ENCODE measurements at places on chromosomes 3 and 15. TPM values are rescaled to one million over a fixed set of nuclear protein-coding genes. Genes with fewer than 3 reads are reported as not detected.
A peak's percentile ranks its signal among the peaks of the same experiment; 100 is the strongest.

DNA sequence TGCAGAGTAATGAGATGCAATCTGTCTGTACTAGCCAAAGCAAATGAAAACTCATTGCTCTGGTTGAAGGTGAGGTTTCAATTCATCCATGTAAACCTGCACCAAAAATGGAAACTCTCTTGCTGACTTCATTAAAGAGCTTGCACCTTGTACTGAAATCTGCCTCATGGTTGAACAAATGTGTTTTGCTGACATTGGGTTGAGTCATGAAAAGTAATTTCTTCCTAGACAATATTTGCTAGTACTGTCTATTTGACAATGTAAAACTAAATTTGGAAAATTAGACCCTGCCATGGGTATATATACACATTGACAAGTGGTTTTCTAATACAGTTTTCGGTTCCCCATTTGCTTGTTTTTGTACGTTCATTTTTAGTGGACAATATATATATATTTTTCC lies 33.3 kb downstream of the RYR3 start:
- no peak for DNase-seq

Gene FES
- total RNA-seq = 11.9 TPM

GRCh38 chr15:79042213-79042928 lies 48.2 kb downstream of the RASGRF1 start:
- no peak for DNase-seq

DNA sequence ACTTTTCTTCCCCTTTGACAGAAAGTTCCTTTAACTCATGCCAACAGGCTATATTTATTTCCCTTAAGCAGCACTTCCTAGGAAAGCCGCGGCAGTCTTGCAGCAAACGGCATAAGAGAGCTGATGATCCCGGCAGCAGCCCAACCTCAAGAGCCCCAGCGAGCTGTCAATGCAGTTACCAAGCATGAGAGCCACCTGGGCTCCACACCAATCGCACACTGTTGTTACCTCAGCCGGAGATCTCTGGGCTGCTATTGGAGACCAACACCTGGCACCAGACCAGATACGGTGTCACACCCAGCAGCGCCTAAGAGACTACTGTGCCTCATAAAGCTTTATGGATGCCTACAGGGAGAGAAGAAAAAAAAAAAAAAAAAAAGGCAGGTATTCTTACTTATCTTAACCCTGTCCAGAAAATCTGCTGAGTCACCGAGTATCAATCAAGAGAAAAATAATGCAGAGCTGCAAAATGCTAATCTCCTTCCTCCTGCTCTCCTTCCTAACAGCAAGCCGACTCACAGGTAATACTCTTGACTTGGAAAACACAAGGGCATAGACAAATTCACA lies 11.7 kb downstream of the ABCC5 start:
- peak; percentile 55 for DNase-seq

DNA sequence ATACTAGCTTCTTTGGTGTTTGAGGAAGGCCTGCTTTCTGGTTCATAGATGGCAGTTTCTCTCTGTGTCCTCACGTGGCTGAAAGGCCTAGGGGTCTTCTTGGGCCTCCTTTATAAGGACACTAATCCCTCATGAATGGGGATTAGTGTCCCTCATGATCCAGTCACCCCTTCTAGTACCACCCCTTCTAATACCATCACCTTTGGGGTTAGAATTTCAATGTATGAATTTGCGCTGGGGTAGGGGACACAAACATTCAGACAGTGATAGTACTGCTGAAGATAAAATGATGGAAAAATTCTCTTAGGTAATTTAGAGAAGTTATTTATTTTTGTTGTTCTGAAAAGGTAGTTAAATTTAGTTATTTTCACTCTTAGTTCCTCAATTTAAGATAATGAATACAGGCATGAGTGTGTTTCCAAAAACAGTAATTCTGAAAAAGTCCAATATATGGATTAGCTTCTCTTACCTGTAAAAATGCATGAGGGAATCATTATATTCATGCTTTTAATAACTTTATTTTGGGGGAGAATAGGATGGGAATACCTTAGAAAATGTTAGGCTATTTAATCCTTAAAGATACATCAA lies 103.6 kb downstream of the FNDC3B start:
- DNase-seq = no peak

- no peak for DNase-seq
Observed at GRCh38 chr3:33426068-33426467, 14.1 kb downstream of the UBP1 start.

Gene NT5DC2
- 69.3 TPM for total RNA-seq

DNA sequence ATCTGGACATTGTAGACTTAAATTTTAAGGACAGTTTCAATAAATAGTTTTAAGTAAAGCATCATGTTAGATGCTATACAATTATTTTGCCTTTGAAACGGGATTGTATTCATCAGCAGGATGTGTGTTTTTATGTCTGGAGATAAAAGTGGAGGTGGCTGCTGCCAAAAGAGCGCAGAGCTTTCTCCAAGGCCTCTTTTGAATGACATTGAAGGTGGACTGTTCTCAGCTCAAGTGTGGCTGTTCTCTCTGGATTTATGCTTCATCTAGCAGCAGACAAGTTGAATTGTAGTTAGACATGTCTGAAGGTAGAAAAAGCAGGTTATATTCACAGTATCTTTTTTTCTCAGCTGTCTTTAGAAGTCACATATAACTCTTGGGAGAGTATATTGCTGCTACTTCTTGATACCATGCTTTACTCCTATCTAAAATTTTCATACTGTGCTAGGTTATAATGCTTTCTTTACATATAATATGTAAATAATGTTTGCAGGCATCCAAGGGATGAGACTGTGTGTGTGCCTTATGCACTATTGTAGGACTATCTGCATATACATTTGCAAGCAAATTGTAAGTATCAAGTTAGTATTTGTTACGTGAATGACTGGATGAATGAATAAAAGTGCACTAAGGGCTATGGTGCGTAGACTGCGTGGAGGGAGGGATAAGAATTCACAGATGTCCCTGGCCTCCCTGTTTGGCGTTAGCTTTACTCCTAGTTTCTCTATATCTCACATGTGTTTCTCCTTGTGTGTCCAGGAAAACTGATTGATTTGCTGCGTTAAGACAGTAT lies 340.1 kb downstream of the NAALADL2 start:
- DNase-seq = no peak

DNA sequence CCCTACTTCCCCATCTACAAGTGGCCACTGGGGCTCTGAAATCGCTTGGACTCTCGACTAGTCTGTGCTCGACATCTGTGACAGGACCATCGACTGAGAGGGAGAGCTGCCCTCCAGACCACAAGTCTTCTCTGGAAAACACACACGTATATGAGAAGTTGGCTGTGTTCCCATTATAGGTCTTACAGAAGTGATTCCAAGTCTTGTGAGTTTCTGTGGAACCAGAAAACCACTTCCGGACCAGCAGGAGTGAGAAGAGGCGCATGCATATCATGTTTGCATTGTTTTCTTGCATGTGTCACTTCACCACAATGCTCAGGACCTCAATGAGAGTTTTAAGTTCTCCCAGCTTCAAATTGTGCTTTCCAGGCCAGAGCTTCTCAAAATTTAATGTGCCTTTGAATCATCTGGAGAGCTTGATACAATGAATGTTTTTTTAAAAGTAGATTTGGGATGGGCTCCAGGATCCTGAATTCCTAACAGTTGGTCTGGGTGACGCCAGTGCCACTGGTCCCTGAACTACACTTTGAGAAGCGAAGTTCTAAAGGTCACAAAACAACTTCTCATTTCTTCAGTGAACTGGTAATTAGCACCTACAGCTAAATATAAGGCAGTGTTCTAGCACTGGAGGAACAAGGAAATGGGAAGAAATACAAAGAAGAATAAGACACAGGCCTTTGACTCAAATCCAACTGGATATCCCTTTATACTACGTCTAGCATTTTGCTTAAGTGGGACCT lies 15.7 kb downstream of the LIPC start:
- DNase-seq = no peak

GRCh38 chr3:156530980-156531379 lies 23.9 kb downstream of the SSR3 start:
- no peak for DNase-seq

Gene MUC13
- total RNA-seq = 0.08 TPM

- no peak for DNase-seq
Observed at GRCh38 chr15:91368611-91369010, 268.6 kb downstream of the SV2B start.

DNA sequence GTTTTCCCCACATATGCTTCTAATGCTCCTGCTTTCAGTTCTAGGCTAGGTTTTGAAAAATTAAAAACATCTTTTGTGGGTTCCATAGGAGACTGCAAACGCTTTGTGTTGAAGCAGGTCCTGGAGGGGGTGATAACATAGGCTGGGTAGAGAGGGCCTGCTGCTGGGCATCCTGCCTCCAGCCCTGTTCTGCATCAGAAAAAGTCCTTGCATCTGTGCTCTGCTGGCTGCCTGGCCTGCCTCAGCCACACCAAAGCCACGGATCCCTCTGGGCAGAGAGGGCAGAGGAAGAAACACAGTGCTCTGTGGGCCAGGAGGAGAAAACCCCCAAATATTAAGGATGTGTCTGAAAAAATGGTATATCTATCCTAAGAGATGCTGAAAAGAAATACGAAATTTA lies 3.9 kb upstream of the ARPP21 start:
- no peak for DNase-seq

DNA sequence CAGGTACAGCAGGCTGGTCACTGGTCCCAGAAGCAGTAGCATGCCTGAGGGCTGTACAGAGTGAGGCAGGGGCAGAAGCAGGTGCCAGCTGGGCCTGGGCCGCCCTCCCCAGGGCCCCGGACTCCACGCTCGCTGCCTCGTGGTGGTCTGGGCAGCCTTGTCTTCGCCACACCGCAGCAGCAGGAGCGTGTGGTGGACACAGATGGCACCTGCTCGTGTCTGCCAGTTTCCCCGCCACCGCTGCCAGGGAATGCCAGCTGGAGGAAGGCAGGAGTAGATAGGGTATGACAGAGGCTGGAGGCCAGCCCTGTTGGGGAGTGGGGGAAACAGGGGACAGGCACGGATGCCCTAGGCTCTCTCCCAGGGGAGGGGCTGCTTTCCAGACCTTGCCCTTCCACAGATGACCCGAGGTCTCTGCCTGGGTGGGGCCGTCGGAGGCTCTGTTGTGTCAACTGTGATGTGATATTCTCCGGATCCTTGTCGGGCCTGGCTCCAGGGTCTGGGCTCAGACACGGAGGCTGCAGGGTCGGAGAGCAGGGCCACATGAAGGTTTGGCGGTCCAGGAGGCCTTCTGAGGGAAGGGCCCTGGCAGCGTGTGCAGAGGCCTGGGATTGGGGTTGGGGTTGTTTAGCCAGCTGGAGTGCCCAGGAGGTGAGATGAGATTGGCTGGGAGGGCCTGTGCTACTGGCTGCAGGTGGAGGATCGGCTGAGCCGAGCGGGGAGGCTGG lies 33.6 kb downstream of the GOLGA6L10 start:
- DNase-seq = peak; percentile 49

GRCh38 chr15:63522225-63522578 lies 17.8 kb downstream of the USP3 start:
- no peak for DNase-seq

DNA sequence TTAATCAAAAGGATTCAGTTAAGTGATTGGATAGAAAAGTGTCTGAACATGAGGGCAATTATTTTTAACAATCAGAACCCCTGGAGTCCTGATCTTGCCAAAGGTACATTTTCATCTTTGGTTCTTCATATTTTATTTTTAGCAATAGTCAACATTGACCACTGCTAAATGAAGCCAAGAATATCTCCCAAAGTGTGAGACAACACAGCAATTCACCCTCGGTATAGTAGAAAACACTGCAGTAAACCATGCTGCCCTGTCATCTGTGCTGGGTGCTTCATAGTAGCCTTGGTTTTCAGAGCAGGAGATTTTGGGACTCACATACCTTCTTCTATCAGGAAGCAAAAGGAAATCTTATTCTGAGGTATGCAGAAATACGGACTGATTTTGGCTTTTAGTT lies 47.2 kb upstream of the PARL start:
- DNase-seq = no peak

GRCh38 chr15:101459579-101460300 lies 29.8 kb downstream of the PCSK6 start:
- DNase-seq = no peak

DNA sequence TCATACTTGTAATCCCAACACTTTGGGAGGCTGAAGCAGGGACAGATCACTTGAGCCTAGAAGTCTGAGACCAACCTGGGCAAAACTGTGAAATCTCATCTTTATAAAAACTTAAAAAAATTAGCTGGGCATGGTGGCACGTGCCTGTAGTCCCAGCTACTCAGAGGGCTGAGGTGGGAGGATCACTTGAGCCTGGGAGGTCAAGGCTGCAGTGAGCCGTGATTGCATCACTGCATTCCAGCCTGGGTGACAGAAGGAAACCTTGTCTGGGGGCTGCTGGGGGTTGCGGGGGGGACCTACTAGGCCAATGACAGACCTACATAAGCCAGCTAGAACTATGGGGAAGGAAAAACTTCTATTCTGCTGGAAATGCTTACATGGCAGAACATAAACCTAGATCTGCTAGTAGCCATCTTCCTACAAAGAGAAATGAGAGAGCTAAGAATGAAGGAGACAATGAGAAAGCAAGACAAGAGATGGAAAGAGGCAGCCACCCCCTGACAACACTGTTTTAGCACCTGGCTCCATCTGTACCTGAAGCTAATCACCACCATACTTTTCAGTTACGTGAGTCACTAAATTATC lies 23.9 kb downstream of the FOXP1 start:
- DNase-seq = no peak

GRCh38 chr3:126540342-126540849 lies 16.4 kb downstream of the CHST13 start:
- no peak for DNase-seq

DNA sequence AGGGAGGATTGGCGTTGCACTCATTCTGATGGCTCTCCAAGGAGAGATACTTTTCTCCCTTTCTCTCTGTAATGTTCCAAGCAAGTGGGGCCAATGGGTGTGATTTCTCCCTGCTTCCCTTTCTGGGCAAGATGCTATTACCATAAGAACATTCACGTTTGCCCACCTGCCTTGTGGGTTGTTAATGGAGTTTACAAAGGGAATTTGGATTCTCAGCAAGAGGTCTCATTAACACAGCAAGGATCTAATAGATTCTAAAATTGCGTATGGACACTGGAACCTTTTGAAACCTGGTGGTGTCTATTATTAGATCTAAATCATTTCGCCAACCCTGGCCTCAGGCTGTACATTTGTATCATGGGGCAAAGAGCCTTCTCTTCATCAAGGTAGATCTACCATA lies 74.1 kb downstream of the SLCO3A1 start:
- DNase-seq = no peak

Gene NPAP1
- not detected for total RNA-seq

Gene LIPH
- total RNA-seq = 0.44 TPM

GRCh38 chr3:133137042-133137996 lies 99.1 kb downstream of the TMEM108 start:
- DNase-seq = no peak

Gene AMIGO3
- not detected for total RNA-seq

All from left ventricle myocardium inferior (tissue), 1 donor.